ENCODE measurements at places on chromosomes 12 and 14. TPM values are rescaled to one million over a fixed set of nuclear protein-coding genes. Genes with fewer than 3 reads are reported as not detected.

Gene NXPH4
- total RNA-seq: 24.9 TPM

Gene CTSG
- not detected for total RNA-seq

Gene RNASE2
- total RNA-seq: not detected

Gene ADAMTS20
- total RNA-seq: not detected

Gene MARS1
- 151 TPM for total RNA-seq

Gene DBX2
- not detected for total RNA-seq

Gene AHNAK2
- 198 TPM for total RNA-seq

Gene PLD4
- total RNA-seq: not detected

Gene IFNG
- not detected for total RNA-seq

Gene ADAM21
- 0.55 TPM for total RNA-seq

Gene KRT2
- not detected for total RNA-seq

Gene SLC5A8
- 0.08 TPM for total RNA-seq

Gene CCDC177
- not detected for total RNA-seq

Gene TTC9
- total RNA-seq: 0.46 TPM
